Calu3 (cell line): ENCODE measurements at places on chromosomes 1 and 21. TPM values are rescaled to one million over a fixed set of nuclear protein-coding genes. Genes with fewer than 3 reads are reported as not detected.

GNL2 gene
- total RNA-seq: 74.7 and 75.0 TPM in 2 replicates

DNA sequence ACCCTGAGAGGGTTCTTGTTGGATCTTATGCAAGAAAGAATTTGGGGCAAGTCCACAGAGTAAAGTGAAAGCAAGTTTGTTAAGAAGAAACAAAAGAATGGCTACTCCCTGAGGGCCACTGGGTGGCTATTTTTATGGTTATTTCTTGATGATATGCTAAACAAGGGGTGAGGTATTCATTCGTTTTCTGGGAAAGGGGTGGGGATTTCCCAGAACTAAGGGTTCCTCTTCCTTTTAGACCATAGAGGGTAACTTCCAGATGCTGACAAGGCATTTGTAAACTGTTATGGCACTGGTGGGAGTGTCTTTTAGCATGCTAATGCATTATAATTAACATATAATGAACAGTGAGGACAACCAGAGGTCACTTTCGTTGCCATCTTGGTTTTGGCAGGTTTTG, 18.2 kb upstream of the IFI6 start:
- no peak for DNase-seq

LAMC2 gene
- total RNA-seq: 498 and 642 TPM in 2 replicates

DNA sequence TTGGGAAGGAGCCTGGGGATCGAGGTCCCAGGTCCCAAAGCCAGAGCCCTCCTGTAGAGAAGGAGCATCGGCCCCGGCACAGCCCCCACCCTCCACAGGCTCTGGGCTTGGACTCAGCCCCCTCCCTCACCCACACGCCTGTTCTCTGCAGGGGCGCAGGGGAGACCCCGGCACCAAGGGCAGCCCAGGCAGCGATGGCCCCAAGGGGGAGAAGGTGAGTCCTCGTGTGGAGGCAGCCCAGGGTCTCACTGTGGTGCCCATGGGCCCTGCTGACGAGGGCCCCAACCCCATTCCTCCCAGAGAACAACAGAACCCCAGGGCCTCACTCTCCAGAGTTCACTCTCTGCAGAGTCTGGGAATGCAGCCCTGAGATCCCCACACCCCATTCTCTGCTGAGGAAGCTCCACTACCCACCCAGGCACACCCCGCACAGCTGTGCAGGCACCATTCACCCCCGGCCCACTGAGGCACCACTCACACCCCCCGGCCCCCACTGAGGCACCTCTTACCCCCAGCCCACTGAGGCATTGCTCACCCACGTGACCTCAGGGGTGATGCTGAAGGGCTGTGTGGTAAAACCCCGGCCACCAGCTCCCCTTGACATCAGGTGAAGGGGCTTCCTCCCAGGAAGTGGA, 21.8 kb downstream of the COL6A2 start:
- no peak for DNase-seq

CITED4 gene
- total RNA-seq: 81.2 and 85.2 TPM in 2 replicates

FLG2 gene
- total RNA-seq: not detected in 2 replicates

GRCh38 chr21:42301371-42302075, 13.7 kb downstream of the TFF3 start:
- no peak for DNase-seq
